ENCODE measurements at places on chromosomes 7 and 10. TPM values are rescaled to one million over a fixed set of nuclear protein-coding genes. Genes with fewer than 3 reads are reported as not detected.

HOXA4 gene
- total RNA-seq: 0.22 TPM

CALML3 gene
- not detected for total RNA-seq

RELN gene
- total RNA-seq: 1,451 TPM

CARD11 gene
- total RNA-seq: 3.1 TPM

CYP2C19 gene
- not detected for total RNA-seq

- no peak for DNase-seq
Measured at GRCh38 chr7:18189500-18190126, 162.0 kb upstream of the PRPS1L1 start.

DNA sequence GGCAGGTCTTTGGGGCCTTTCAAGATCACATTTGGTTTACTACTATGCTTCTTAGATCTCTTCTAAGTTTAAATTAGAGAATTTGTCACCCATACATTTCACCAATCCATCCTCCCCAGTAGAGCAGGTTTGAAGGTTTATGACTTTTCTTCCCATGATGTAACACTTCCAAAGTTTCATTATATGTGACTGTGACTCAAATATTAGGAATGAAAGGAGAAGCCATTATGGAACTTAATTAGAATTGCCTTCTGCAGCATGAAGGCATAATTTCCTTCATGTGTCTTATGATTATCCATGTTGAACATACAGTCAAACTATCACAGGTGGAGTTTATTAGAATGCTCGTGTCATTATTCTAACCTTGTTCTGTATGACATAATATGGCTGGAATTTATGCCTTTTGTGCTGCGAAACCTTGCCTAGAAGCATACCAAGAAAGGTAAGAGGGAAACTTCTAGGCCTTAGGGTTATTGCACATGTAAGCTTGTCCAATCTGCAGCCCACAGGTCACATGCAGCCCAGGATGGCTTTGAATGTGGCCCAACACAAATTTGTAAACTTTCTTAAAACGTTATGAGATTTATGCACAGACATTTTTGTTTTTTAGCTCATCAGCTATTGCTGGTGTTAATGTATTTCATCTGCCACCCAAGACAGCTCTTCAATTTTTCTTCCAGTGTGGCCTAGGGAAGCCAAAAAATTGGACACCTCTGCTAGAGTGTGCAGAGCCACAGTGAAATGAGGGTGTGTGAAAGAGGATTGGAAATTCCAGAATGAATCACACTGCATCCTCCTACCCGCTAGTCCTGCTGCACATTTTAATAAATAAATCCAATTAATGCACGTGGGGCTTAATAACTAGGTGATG is 133.6 kb downstream of the TMEM26 start:
- no peak for DNase-seq

DNA sequence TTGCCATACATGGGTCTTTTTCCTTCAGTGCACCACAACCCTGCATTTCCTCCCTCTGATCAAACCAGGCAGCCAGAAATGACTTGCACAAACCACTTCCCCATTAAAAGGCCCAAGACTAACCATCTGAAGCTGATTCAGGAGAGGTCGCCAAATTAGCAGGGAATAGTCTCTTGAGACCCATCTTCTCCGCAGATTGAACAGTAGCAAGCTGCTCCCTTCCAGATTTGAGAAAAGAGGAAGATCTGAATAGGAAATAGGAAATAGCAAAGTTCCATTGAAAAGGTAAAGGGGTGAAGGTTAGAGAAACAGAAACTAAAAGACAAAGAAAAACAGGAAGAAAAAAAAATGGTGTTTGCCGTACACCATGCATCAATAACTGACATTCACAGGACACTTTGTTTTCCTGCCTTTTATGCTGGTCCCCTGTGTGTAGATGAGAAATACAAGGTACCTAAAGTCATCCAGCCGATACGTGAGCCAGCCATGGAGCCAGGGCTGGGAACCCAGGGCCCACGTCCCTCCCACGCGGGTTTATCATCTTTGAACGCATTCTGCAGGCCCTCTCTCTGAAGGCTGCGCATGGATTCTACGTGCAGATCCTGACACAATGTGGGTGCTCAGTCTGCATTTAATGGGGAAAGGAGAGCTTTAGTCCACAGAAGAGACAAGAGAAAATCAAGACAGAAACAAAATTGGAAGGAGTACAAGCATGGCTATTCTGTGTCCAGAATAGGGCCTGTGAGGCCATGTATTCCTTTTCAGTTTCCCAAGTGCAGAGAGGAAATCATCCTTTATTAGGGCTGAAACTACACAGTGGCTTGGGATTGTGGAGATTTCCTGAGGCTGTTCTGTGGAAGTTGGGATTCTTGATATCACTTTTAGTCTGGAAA is 268.4 kb upstream of the NPVF start:
- DNase-seq: no peak

GRCh38 chr10:23013581-23014335 is 81.6 kb upstream of the MSRB2 start:
- DNase-seq: no peak

GRCh38 chr7:19747740-19748339 is 25.6 kb downstream of the TMEM196 start:
- DNase-seq: peak; percentile 52

DNA sequence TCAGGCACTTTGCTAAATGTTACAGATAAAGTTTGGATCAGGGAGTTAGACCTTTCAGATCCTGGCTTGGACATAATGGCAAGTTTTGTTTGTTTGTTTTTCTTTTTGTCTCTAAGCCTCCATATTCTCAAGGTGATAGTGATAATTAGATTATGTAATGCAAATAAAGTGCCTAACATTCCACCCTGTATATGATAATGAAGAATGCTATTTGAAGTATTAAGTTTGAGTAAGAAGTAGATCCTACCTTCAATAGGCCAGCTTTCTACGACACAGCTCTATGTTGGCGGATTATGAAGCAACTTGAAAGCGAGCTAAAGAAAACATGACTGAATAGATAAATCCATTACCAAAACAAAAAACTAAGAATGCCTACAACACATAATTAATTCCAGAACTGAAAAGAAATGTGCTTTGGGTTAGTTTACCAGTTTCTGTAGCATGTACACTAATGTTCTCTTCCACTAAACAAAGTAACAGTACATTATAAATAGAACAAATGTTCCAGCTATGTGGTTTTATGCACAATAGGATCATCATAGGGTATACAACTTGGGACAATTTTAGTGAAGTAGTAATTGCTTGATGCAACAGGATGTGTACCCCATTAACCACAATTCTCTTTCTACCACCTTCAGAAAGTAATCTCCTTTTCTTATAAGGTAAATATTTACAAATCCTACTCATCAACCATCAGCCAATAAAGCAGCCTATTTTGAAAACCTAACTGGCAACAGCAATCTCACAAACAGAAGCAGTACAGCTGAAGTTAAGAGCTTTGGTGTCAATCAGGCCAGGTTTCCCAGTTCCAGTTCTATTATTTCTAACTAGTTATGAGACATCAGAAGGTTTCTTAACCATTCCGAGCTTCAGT is 1.5 kb downstream of the SEM1 start:
- no peak for DNase-seq

DNA sequence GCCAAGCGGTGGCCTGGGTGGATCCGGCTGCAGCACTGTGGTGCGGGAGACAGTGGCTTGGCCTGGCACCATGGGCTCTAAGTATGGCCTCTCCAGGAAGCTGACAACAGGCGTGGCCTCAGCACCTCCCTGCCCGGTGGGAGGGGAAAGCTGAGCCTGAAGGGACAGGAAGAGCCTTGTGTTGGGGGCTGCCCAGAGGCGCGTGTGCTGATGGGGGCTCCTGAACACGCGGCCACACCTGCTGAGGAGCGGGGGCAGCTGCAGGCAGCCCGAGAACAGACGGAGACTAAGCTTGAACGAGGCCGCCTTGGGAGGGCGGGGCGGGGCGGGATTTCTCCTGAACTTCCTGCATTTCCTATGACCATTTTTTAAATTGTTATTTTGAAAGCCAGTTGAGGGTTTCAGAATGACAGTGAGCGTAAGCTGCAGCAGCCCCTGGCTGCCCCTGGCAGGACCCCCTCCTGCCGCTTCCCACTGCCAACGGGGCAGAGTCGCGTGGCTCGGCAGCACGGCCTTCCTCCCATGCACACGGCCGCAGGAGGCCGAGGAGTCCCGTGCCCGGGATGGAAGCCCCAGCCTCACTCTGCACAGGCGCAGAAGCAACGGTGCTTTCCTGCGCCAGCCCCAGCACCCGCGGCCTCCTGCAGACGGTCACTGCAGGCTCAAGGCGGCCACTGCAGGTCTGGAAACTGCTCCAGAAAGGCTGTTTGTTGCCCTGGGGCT is 43.2 kb downstream of the DPYSL4 start:
- DNase-seq: peak; percentile 75

- DNase-seq: no peak
Measured at GRCh38 chr7:103140061-103140460, 8.8 kb downstream of the NAPEPLD start.

DNA sequence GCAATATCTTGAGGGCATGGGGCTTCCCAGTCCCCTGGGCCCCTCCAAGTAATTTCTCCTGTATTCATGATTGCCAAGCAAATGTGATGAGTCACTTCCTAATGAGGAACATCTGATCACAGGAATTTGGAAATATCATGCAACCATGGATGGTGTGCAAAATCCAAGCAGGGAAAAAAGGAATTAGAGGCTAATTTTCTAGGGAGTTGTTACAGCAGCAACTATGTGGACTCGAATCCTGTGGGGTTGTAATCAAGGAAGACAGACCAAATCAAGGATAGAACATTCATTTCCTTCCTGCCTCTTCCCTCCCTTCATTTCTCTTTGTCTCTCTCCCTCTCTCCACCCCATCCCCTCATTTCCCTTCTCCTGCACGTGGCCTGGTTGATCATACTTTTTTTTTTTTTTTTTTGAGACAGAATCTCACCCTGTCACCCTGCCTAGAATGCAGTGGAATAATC is 23.9 kb upstream of the AGFG2 start:
- peak; percentile 68 for DNase-seq

Measured in lung microvascular endothelial cell (primary cell).